ENCODE measurements at places on chromosomes 5 and 9.

DNA sequence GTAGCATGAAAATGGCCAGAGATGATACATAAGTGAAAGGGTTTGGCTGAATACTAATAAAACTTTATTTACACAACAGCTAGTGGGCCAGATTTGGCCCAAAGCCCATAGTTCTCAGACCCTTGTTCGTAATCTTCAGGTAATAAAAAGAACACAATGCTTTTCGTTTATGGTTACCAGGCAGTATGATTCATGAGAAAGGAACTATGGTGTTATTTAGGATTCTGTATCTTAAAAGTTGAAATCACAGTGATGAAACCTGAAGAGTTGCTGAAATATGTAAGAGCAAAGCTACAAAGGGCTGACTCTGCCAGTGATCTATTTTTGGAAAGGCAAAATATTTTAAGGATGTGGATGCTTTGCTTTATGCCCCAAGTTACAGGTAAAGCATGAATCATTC is 192.7 kb downstream of the SMC2 start:
- DNase-seq, result no peak

DNA sequence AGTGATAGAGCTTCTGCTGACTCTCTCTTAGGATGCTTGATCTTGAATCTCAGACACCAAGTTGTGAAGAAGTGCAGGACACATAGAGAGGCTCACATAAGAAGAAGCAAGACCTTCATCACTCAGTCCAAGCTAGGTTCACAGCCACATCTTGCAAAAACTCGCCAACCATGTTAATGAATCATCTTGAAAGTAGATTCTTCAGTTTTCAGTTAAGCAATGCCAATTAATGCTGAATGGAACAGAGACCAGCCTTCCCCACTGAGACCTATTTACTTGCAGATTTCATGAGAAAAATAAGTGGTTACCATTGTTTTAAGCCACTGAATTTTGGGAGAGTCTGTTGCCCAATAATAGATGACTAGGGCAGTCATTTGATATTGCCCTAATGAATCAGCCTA is 217.7 kb upstream of the EDIL3 start:
- no peak for DNase-seq

DNA sequence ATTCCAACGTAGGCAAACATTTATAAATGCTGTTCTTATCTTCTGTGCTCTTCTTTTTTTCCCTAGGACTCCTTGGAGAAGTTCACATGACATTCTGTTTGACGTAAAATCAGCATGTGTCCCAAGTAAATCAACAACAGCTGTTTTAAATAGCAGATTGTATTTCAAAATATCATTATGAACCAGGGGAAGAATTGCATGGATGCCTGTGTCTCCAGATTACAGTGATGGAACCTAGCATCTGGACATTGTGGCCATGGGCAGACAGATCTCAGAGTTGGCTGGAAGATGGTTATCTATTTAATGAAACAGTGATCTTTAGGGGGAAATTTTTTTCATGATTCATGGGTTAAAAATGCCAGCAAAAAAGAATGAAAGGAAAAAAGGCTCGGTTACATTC is 222.0 kb downstream of the MAN2A1 start:
- no peak for DNase-seq

DNA sequence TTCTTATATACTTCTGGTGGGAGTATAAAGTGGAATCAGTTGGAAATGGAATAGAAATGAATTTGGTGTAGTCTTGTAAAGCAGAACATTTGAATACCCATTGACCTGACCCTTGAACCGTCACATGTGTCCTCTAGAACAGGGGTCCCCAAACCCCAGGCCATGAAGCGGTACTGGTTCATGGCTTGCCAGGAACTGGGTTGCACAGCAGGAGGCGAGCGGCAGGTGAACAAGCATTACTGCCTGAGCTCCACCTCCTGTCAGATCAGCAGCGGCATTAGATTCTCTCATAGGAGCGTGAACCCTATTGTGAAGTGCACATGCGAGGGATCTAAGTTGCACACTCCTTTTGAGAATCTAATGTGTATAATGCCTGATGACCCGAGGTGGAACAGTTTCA is 80.0 kb downstream of the RANBP17 start:
- no peak for DNase-seq

DNA sequence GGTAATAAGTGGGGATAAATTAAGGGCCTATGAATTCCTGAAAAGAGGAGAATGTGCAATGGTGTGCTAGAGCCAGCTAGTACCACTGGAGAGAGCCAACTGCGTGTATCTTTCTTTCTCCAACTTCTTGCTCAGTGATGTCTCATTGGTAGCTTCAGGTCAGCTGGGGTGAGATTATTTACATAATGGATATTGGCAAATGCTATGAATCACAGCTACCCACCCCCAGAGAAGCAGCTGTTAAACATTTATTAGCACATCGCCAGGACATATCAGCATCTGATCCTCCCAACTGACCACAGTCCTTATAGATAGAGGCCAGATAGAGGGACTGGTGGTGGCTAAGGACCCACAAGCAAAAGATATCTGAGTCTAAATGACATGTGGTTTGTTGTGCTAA is 421.3 kb downstream of the ACTL7B start:
- no peak for DNase-seq

GRCh38 chr5:101866473-101866872 is 429.6 kb downstream of the SLCO4C1 start:
- no peak for DNase-seq

GRCh38 chr5:123754908-123755307 is 242.9 kb downstream of the CSNK1G3 start:
- DNase-seq, result no peak

DNA sequence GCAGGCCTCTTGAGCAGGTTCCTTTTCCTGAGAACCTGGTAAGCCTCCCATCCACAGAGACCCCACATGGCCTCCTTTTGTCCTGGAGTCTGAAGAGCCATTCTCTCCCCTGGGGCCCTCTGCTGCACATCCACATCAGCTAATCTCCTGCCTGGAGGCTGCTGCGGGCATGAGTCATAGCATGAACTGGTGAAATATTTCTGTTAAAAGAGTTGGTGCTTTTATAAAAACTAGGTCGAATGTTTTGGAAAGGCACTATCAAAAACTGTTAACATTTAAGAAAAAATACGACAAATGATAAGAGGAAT is 399.4 kb downstream of the CTNND2 start:
- DNase-seq, result no peak

- DNase-seq, result no peak
Measured at GRCh38 chr5:173265433-173265832, 30.4 kb upstream of the NKX2-5 start.

DNA sequence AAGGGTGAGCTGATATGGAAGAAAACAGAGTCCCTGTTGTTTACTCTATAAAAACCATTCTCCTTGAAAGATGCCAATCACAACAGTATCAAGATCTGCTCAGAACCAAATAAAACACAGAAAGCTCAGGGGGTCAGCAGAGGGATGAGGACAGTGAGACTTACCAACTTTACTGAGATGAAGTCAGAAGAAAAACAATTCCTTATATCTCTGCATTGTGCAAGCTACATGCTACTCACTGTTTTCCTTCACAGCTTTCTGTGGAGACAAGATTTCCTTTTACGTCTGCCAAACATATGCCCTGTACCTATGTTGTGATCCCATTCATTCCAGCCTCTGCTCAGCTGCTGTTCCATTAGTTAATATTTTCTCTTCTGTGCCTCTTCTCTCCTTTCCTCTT is 185.6 kb downstream of the TSSK1B start:
- no peak for DNase-seq

- no peak for DNase-seq
Measured at GRCh38 chr5:137375741-137376526, 123.2 kb downstream of the SPOCK1 start.

- peak; percentile 2 for DNase-seq
Measured at GRCh38 chr5:96374653-96375052, 58.4 kb downstream of the PCSK1 start.

DNA sequence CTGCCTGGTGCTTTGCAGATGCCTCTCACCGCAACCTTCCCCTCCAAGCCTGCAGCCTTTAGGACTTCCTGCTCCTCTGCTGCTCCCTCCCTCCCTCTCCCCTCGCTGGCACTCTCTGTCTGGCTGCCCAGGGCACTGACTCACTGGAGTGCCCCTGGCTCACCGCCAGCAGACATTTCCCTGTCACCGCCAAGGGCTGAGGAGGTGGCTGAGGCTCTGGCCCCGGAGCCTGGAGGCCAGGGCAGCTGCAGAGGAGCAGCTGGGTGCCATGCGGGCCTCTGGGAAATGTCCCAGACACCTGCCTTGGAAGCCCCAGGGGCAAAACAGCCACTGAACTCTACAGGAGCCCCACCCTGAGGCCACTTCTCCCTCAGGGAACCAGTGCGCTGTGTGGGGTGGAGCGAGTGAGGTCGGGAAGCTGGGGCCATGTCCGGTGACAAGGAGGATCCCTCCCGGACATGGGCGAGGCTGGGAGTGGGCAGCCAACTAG is 53.4 kb downstream of the TENT4A start:
- DNase-seq, result peak; percentile 26

DNA sequence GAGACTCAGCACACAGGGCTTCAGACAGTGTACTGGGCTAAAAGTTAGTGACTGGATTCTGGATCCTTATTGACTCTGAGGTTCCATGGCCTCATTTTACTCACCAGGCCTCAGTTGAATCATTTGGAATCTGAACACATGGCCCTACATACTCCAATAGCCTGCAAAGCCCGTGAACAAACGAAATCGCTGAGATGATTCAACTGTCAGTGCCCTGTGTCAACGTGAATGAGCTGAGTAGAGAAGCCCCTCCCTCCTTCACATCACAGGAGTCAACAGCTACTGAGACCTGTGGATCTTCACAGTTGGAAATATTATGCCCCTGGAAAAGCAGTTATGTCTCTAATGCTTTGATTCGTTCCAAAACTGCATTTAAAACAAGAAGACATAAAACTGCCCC is 429.3 kb downstream of the GADD45G start:
- no peak for DNase-seq

GRCh38 chr5:92492908-92493307 is 1088.1 kb downstream of the NR2F1-AS1 start:
- no peak for DNase-seq

DNA sequence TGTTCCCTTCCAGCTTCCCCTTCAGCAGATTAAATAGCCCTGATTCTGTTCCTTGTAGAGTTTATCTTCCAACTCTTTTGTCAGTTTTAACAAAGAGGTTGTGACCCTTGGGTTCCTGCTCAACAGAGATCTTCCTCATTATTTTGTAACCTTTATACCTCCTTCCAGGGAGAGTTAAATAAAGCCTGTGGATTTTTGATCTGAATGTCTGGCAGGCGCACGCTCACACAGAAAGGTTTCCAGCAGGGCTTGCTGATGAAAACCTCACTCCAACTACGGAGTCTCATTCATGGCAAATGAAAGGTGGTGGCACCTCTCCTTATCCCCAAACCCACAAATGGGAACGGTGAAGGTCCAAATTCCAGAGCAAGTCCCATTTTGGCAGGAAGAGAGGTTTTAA is 129.0 kb downstream of the SREK1 start:
- no peak for DNase-seq

GRCh38 chr9:89975024-89975423 is 370.2 kb downstream of the GADD45G start:
- no peak for DNase-seq

DNA sequence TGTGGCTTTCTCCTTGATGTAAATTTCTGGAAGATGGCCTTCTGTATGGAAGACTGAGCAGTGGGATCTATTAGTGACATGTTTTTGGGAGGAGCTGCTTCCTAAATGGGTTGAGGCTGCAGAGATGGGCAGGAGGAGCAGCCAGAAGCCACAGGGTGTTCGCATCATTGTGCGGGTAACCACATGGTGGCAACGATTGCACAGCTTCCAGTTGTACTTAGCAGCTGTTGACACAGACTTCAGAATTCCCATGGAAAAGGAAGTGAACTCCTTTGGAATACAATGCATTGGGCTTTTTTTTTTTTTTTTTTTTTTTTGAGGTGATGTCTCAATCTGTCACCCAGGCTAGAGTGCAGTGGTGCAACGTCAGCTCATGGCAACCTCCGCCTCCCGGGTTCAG is 297.3 kb downstream of the NR3C1 start:
- DNase-seq, result no peak

DNA sequence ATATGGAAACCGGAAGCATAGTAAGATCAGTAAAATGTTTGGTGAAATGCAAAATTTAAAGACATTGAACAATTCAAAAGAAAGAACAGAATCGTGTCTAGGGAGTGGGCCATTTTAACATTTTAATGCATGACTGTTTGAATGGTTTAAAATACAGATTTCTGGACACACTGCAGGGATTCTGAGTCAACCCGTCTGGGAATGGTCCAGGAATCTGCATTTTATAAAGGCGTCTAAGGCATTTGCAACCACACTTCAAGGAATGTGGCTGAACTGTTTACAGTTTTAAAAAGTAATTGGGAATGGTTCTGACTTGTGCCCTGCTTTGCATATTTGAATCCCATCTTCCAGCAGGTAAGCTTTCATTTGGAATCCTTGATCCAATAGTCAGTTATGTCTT is 811.7 kb upstream of the WWC1 start:
- DNase-seq, result no peak

- DNase-seq, result no peak
Measured at GRCh38 chr9:4097515-4097914, 202.4 kb downstream of the GLIS3 start.

DNA sequence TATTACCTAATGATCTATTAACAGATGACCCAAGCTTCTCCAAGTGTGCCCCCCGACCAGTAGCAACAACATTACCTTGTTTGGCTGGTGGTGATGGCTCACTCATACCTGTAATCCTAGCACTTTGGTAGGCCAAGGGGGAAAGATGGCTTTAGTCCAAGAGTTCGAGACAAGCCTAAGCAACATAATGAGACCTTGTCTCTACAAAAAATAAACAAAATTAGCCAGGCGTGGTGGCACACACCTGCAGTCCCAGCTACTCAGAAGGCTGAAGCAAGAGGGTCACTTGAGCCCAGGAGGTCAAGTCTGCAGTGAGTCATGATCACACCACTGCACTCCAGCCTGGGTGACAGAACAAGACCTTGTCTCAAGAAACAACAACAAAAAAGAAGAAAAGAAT is 62.9 kb downstream of the GCNT1 start:
- no peak for DNase-seq

GRCh38 chr5:137072361-137073115 is 426.6 kb downstream of the SPOCK1 start:
- no peak for DNase-seq

- no peak for DNase-seq
Measured at GRCh38 chr9:92297611-92298010, 4.1 kb upstream of the IARS1 start.

GRCh38 chr5:143236682-143237081 is 166.8 kb downstream of the NR3C1 start:
- no peak for DNase-seq

- DNase-seq, result no peak
Measured at GRCh38 chr9:106613250-106613737, 249.7 kb upstream of the ZNF462 start.

DNA sequence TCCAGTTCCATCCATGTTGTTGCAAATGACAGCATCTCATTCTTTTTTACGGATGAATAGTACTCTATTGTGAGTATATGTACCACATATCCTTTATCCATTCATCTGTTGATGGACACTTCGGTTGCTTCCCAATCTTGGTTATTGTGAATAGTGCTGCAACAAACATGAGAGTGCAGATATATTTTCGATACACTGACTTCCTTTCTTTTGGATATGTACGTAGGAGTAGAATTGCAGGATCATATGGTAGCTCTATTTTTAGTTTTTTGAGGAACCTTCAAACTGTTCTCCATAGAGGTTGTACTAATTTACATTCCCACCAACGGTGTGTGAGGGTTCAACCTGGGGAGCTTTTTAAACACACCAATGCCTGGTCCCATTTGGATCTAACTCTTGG is 22.3 kb downstream of the GALNT12 start:
- DNase-seq, result no peak

Data from stimulated activated CD4-positive, alpha-beta T cell treated with anti-CD3 and anti-CD28 coated beads, Interleukin-12 subunit alpha, Interleukin-12 subunit beta, amount 100 ng/mL, for 48 hours (primary cell).